ENCODE measurements at places on chromosomes 2 and 18.

- DNase-seq = no peak
These were observed 297.7 kb downstream of the NCKAP5 start for GRCh38 chr2:133270550-133270949.

- DNase-seq = no peak
These were observed 11.3 kb downstream of the CNNM4 start for GRCh38 chr2:96771796-96772618.

DNA sequence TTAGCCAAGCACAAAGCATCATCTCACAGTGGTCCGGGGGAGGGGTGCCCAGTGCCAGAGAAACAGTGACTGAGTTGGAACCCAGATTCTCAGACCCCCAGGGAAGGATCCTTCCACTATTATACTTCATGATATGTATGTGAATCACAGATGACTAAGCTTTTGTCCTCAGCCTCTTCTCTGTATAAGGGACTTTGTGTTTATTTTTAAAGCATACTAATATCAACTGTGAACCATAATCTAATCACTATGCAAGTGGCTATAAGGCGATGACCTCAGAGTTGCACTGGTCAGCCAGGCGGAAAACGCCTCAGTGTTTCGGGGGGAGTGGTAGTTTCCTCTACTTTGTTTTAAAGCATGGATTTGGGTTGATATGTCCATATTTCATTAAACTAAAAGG, 160.4 kb upstream of the TMEM200C start:
- no peak for DNase-seq

DNA sequence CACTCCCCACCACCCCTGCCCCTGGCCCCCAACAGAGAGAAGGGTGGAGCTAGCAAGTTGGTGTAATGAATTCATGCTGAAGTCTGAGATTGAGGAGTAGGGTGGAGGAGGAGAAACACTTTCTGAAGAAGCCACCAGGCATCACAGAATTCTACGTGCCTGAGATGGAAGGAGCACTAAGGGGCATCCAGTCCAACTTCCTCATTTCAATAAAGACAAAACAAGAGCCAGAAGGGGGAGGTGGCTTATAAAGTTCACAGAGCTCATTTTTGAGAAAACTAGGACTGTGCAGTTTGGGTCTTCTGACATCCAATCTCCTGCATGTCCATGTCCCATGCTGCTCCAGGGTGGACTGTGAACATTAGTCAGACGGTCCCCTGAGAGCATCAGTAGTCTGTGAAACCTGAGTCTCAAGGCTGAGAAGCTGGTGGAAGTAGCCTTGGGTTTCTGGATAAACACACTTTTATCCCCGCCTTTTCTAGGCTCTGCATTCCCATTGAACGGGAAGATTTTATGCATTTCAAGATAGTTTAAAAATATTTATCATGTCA, 77.7 kb downstream of the TRIM43 start:
- DNase-seq = peak; percentile 16

GRCh38 chr2:177711483-177712265, 319.1 kb downstream of the AGPS start:
- no peak for DNase-seq

DNA sequence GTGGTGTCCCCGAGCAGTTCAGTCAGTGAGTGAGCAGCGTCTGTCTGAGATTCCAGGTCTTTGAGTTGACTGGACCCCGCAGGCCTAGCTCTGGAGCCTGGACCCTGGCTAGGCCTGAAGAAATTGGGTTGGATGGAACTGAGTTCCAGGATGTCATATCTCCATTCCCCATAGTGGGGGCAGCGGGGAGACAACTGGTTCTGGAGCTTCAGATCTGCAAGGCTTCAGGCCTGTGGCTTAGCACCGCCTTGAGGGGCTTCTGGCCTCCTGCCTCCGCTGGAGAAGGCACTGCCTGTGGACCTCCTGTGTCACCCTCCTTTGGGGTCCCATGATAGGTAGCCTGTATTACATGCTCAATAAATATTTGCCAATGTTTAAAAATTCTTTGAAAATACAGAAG, 288.4 kb upstream of the ID2 start:
- no peak for DNase-seq

GRCh38 chr2:144771348-144771747, 251.4 kb upstream of the ZEB2 start:
- DNase-seq = no peak

- DNase-seq = no peak
These were observed 45.1 kb downstream of the FARSB start for GRCh38 chr2:222610746-222611145.

DNA sequence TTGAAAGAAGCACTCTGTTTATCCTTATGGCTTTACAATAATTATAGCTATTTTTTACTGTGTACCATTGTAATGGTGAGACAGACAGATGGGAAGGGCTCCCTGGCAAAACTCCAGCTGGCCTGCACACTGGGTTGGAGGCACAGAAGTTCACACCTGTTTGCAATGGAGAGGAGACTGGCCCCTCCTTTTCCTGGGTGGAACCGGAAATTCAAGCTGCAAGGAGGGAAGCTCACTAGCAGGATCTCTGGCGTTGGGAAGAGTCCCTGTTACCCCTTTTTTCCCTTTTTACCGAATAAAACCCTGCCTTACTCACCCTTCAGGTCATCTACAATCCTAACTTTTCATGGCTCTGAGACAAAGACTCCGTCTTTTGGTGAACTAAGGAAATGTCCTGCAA, 100.3 kb upstream of the TFPI start:
- no peak for DNase-seq

- no peak for DNase-seq
These were observed 59.2 kb upstream of the KLF7 start for GRCh38 chr2:207224791-207225482.

- peak; percentile 64 for DNase-seq
These were observed 2.5 kb upstream of the MREG start for GRCh38 chr2:216015722-216016464.

- DNase-seq = peak; percentile 28
These were observed 525 bp upstream of the MAL start for GRCh38 chr2:95024960-95025405.

DNA sequence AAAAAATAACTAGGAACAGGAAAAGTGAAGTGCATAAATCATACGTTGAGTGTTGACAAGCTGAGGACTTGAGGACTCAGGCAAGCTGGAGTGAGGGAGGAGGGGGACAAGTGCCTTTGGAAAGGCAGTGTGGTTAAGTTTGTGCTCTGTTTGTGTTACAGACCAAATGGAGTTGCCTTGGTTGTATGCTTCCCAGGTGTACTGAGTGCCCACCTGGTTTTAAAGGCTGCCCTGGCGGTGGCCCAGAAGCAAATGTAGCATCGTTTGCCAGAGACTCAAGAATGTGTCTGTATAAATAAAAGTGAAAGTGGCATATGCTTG, 240.9 kb downstream of the PRKCE start:
- DNase-seq = no peak

DNA sequence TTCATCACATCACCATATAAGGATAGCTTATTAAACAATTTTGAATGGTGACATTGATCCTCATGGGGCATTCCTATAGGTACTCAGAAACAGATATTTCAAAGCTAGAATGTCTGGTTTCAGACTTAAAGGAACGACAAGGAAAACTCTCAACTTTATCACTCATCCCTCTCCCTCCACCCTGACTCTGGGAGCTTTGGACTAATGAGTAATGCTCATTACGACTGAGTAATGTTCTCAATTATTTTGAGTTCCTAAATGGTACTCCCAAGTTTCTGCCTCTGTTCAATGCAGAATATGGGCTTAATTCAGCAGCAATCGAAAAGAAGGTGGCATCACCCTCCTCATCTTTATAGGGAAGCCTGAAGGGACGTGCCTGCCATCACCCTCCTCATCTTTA, 43.4 kb downstream of the RFX8 start:
- DNase-seq = no peak

- DNase-seq = no peak
These were observed 93.7 kb upstream of the KLHL29 start for GRCh38 chr2:23291239-23291638.

DNA sequence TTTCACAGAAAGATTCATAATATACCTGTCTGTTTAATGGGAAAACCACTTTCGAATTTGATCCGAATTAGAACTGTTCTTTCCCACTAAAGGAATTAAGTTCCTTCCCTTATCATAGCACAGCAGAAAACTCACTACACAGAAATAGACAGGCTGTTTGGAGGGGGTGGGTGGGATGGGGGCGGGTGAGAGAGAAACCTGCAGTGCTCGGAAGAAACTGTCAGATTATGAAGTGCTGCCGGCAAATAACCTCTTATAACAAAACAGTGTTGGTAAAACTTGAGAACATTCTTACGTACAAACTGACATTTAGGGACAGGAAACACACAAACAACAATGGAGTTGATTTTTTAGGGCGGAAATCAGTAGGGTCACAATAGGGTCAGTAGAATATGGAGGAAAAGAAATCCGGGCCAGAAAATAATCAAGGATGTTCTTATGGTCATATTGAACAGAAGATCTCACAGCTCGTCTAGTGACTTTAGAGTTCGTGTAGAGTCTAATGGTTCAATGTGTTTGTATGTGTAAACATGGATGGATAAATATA, 756.0 kb upstream of the LRATD1 start:
- DNase-seq = no peak

DNA sequence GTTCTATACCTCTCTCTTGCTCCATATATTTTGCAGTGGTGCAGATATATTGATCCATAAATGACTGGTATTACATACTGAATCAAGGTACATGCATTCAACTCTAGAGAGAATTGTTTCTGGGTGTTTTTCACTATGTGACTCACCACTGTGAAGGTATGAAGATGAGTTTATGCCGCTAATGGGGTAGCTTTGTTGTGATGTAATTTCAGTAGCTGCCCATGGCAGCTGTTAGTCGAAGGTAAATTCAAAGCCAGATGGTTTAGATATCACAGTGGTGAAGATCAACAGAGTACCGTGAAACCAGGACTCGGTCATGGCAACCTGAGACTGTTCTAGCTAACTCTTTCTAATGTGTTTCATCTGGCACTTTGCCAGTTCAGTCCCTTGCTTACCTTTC, 50.4 kb downstream of the PKP4 start:
- no peak for DNase-seq

DNA sequence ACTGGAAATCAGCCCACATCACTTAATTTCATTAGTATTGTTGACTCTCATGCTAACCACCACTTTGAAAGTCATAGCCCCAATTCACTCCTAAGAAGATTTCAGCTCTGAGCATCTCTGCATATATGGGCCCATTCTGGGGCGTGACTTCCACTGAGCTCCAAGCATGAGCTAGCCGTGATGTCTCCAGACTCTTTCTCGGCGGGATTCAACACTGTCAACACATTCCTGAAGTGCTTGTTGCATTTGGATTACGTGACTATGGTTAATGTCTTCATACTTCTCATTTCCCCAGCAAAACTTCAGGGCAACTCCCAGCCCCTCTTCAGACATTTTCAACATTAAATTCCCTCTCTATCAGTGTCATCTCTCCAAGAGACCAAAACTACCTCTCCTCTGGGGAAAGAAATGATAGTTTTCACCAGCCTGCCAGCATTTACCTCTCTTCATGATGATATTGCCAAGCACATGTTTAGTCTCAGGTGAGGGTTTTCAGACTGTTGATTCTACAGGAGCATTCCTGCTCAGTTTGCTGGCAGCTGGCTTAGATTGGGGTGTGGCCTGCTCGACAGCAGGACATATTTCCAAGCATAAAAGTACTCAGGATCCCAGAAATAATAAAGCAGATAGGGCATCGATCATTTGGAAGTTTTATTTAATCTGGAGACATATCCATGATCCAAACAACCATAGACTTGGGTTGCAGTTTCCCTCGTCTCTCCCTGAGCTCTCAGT, 81.7 kb downstream of the FEZ2 start:
- no peak for DNase-seq

GRCh38 chr18:72555968-72556367, 11.8 kb upstream of the CBLN2 start:
- no peak for DNase-seq

- peak; percentile 55 for DNase-seq
These were observed 96.6 kb upstream of the NOSTRIN start for GRCh38 chr2:168705534-168706470.

- DNase-seq = no peak
These were observed 3.3 kb upstream of the YWHAQ start for GRCh38 chr2:9634133-9634532.

- no peak for DNase-seq
These were observed 14.9 kb downstream of the SALL3 start for GRCh38 chr18:78994531-78994930.

DNA sequence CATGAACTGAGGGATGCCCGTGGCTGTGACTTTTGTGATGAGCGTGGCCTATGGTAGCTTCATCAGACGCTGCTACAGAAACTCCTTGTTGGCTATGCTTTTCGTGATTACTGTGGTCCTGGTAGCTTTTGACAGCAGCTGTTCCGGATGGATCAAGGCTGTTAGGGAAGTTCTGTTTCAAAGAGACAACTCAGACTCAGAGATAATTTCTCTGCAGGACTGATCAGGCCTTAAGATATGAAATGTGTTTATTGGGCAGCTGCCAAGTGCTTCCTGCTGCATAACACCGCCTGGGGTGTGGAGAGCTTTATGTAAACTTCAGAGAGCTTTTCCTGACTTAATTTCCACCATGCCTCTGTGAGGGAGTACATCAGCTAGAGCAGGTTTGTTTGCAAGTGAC, 243.8 kb downstream of the TSN start:
- DNase-seq = no peak

DNA sequence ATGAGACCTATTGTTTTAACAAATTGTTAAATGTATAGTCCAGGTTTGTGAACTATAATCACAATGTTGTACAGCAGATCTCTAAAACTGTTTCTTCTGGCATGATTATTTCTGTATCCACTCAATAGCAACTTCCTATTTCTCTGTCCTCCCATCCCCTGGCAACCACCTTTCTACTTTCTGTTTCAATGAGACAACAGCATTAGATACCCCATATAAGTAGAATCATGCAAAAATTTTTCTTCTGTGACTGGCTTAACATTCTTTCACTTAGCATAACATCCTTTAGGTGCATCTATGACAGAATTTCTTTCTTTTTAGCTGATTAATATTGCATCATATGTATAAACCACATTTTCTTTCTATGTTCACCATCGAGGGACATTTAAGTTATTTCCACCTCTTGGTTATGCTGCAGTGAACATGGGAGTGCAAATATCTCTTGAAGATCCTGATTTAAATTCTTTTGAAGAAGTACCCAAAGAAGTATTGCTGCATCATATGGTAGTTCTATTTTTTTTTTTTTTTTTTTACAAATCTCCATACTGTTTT, 713.5 kb downstream of the LRP1B start:
- DNase-seq = no peak

DNA sequence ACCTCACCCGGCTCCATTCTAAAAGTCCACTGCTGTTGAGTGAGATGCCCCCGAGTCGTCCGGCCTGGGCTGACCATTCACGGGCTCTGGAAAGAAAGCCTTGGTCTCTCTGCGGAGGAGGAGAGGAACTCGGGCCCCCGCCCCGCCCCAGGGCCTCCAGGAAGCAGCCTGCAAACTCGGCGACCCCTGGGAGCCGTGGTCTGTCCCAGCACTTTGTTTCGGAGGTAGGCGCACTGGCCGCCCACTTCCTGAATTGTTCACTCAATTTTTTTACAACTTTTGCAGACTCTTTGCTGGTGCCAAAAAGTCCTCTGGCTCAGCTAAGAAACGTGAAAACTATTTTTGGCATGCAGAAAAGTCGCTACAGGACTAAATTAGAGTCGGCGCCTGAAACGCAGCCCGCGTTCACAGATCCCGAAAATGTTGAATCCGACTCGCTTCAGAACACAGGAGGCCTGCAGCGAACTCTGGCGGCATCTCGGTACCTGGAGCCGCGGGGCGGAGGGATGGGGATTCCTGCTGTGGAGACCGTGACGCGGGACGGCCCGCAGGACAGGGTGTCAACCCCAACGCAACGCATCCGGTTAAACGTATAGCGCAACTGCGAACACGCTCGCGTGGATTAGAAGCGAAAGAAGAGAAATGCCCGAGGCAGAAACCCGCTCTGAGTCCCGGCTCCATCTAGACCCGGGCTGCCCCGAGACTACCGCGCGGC, 1.5 kb downstream of the PXDN start:
- peak; percentile 52 for DNase-seq

GRCh38 chr18:78804206-78805030, 175.2 kb upstream of the SALL3 start:
- DNase-seq = no peak
